ENCODE measurements at places on chromosomes 4 and X. TPM values are rescaled to one million over a fixed set of nuclear protein-coding genes. Genes with fewer than 3 reads are reported as not detected.

The CCSER1 gene
- total RNA-seq, result not detected

The OCIAD1 gene
- total RNA-seq, result 93.9 TPM

The CXCL5 gene
- total RNA-seq, result not detected

The ARAP2 gene
- 156 TPM for total RNA-seq

The KLHL13 gene
- total RNA-seq, result 0.86 TPM

The AFM gene
- total RNA-seq, result not detected

The BANK1 gene
- 1.6 TPM for total RNA-seq

The NUDT11 gene
- total RNA-seq, result 1.3 TPM

The NSDHL gene
- 22.2 TPM for total RNA-seq

The GLRA3 gene
- total RNA-seq, result not detected

The NRK gene
- total RNA-seq, result not detected

The ARSH gene
- total RNA-seq, result not detected

The CXXC4 gene
- not detected for total RNA-seq

The SLC2A9 gene
- 3.3 TPM for total RNA-seq

The L1CAM gene
- total RNA-seq, result 1.2 TPM

The ZNF157 gene
- 0.61 TPM for total RNA-seq

Measured in natural killer cell treated with Interleukin-12 subunit alpha and Interleukin-12 subunit beta and Interleukin-15 and Interleukin-18, amount 100 ng/mL, for 72 hours (primary cell).